Fibroblast of upper back skin (primary cell): ENCODE measurements at places on chromosomes 1 and 21.

GRCh38 chr1:59686574-59686973 lies 128.2 kb upstream of the HOOK1 start:
- no peak for DNase-seq

GRCh38 chr21:29316029-29316742 lies 17.5 kb downstream of the BACH1 start:
- no peak for DNase-seq

- DNase-seq = no peak
Measured at GRCh38 chr1:28526886-28527285, 21.0 kb downstream of the RCC1 start.

DNA sequence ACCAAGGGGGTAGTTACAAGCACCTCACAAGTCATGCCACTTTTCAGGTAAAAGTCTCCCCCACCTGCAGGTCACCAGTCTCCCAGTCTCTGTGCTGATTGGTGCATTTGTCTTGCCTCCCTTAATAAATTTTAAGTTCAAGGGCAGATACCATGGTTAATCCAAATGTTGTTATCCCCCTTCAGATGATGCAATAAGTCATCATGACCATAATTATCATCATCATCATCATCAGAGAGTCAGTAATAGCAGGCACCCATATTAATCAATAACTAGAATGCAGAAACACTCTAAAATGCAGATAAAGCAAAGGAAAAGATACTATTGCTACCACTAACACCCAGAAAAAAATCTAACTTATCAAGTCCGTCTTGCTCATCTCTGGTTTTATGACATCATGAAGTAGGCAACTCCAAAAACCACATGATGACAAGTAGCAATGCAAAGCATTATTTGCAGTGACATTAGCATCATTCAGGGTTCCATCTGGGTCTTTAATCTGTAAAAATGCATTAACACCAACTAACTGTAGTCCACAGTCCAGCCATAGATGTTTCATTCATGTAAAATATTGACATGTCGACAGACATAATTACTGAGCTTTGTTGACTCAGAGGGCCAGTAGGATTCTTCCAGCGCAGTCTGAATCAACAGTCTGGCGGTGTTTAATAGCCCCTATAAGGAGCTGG lies 492.0 kb upstream of the RUNX1 start:
- peak; percentile 98 for DNase-seq

DNA sequence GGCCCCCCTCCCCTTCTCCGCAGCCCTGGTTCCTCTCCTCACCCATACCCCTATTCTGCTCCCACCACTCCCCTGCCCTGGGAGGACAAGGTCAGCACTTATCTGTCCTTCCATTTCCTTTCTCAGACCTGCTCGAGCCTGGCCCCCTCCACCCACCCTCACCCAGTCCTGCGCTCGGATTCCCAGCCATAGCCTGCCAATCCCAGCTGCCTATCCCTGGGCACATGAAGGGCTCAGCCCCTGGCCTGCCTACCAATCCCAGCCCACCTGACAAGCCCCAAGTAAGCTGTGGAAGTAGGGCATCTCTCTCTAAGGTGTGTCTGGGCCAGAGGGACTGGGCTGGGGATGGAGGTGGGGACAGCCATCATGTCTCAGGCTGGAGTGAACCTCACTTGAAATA lies 5.4 kb downstream of the BLACAT1 start:
- no peak for DNase-seq

DNA sequence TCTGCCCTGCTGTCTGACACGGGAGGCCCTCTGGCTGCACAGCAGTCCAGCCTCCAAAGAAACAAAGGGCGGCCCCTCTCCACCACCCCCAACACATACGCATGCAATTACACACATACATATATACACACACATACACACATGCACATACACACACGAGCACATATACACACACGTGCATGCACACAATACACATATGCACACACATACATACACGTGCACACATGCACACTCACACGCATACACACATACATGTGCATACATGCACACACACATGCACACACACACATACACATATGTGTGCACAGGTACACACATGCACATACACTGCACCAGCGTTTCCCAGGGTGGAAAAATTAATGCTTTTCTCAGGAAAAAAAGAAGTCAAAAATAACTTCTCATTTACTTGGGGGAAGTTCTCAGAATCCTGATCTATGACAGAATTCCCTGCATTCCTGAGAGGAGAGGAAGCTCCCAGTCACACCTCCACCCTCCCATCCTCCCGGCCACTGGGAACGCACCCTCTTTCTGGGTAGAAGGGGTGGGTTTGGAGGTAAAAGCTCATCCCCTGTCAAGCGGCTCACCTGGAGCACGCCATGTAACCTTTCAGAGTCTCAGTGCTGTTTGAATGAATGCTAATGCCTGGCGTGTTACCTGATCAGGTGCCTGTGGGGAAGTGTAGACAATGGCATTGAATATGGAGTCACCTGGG lies 33.1 kb upstream of the KLHDC7A start:
- no peak for DNase-seq

DNA sequence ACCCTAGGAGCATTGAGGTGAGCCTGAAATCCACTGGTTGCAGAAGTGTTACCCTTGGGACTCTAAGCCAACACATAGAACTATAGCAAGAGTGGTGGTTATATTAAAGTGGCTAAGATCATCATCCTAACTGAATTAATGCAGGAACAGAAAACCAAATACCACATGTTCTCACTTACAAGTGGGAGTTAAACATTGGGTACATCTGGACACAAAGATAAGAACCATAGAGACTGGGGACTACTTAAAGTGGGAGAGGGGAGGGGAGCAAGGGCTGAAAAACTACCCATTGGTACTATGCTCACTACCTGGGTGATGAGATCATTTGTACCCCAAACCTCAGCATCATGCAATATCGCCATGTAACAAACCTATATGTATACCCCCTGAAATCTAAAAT lies 100.0 kb downstream of the SLC25A24 start:
- no peak for DNase-seq

- DNase-seq = peak; percentile 84
Measured at GRCh38 chr1:62735491-62736171, 47.4 kb upstream of the DOCK7 start.
